ENCODE measurements at places on chromosomes 16 and 17. TPM values are rescaled to one million over a fixed set of nuclear protein-coding genes. Genes with fewer than 3 reads are reported as not detected.

CHTF8 gene
- total RNA-seq = 66.9 TPM

CCL14 gene
- total RNA-seq = 0.91 TPM

JPH3 gene
- under 0.01 TPM for total RNA-seq

TERB1 gene
- not detected for total RNA-seq

ZSCAN10 gene
- total RNA-seq = not detected

Data from epithelial cell of umbilical artery (primary cell).